ENCODE measurements at places on chromosomes 3 and 15. TPM values are rescaled to one million over a fixed set of nuclear protein-coding genes. Genes with fewer than 3 reads are reported as not detected.

GRCh38 chr3:22360970-22361369 is 610.0 kb upstream of the ZNF385D start:
- no peak overlapping the region for H3K4me3 ChIP-seq
- no peaks in the 10 kb centered on the region for H3K27me3 ChIP-seq
- no peak overlapping the region for H3K27ac ChIP-seq

- no peak overlapping the region for H3K27ac ChIP-seq
- H3K27me3 ChIP-seq = no peaks in the 10 kb centered on the region
- H3K36me3 ChIP-seq = no peaks in the 10 kb centered on the region
- H3K4me1 ChIP-seq = no peaks in the 10 kb centered on the region
- no peak for DNase-seq
- no peak overlapping the region for H3K4me3 ChIP-seq
These were observed 57.3 kb upstream of the OSTN start for GRCh38 chr3:191141728-191142127.

GRCh38 chr15:78866803-78867202 is 5.9 kb upstream of the MORF4L1 start:
- H3K27ac ChIP-seq = no peak overlapping the region
- no peaks in the 10 kb centered on the region for H3K27me3 ChIP-seq
- no peak for DNase-seq
- no peaks in the 10 kb centered on the region for H3K4me1 ChIP-seq

GRCh38 chr3:173733029-173733652 is 335.6 kb downstream of the NLGN1 start:
- no peaks in the 10 kb centered on the region for H3K27me3 ChIP-seq
- H3K36me3 ChIP-seq = no peaks in the 10 kb centered on the region
- H3K4me3 ChIP-seq = no peak overlapping the region
- H3K4me1 ChIP-seq = no peaks in the 10 kb centered on the region

DNA sequence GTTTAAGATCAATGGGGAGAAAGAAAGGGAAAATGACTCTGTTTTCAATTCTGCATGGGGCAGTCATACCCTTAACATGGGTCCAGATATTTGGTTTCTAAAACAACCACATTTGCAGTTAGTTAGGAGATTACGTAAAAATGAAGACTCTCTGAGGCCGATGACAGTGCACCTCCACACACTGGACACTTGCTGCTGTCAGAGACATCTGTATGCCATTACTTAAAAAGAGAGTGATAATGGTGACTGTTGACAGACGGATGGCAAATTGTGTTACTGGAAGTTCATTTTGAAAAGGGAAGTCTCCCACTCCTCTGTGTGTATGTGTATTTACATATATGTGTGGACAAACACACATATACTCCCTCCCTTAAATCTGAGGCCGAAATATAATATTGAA is 304.5 kb upstream of the SEMA6D start:
- no peak overlapping the region for H3K4me3 ChIP-seq
- H3K27me3 ChIP-seq = no peaks in the 10 kb centered on the region
- no peak for DNase-seq
- no peak overlapping the region for H3K27ac ChIP-seq

DNA sequence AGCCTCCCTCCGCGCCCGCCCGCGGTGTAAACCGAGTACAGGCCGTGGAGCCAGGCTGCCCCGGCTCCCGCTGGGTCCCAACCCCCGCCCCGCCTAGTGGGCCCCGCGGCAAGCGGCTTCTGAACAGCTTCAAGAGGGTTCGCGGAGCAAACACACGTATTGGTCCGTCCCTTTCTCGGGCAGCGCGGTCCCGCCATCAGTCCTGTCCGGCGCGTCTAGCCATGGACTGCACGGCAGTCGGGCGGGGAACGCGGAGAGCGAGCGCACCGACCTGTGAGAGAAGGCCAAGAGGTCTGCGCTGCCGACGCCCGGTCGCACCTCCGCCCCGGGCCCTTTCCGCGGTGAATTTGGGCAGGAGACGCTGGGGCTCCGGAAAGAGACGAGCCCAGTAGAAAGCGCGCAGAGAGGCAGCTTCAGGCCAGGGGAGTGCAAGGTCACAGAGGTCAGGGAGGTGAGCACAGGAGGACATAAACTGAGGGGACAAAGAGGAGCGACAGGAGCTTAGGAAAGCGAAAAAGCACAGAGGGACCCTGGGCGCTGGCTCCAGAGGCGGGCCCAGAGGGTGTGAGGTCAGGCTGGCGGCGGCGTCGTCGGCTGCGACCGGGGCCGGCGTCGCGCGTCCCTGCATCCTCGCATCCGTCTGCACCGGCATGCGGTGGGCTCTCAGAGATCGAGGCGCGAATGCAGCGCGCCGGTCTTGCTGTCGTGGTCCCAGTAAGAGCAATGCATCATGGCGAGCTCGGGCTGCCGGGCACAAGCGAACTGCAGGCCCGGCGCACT is 1.8 kb downstream of the FOXL2 start:
- no peak overlapping the region for H3K27ac ChIP-seq
- DNase-seq = no peak
- H3K27me3 ChIP-seq = peaks cover 58% of the 10 kb centered on the region

GRCh38 chr3:13111173-13111872 is 38.1 kb upstream of the IQSEC1 start:
- no peaks in the 10 kb centered on the region for H3K27me3 ChIP-seq
- no peak overlapping the region for H3K4me3 ChIP-seq
- H3K27ac ChIP-seq = peak overlapping the region; percentile 40
- peak; percentile 84 for DNase-seq
- H3K36me3 ChIP-seq = no peaks in the 10 kb centered on the region

DNA sequence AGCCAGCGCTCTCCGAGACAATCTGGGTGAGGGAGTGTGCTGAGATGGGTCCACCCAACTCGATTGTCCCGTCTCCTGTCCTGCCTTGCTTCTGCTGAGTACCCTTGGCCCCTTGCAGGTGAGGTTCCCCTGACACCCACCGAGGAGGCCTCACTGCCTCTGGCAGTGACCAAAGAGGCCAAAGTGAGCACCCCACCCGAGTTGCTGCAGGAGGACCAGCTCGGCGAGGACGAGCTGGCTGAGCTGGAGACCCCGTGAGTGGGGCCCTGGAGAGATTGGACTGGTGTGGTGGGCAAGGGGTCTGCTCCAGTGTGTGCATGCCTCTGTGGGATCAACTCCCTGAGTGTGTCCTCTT is 23.6 kb downstream of the NBEAL2 start:
- no peak overlapping the region for H3K4me3 ChIP-seq
- no peak overlapping the region for H3K27ac ChIP-seq

DNA sequence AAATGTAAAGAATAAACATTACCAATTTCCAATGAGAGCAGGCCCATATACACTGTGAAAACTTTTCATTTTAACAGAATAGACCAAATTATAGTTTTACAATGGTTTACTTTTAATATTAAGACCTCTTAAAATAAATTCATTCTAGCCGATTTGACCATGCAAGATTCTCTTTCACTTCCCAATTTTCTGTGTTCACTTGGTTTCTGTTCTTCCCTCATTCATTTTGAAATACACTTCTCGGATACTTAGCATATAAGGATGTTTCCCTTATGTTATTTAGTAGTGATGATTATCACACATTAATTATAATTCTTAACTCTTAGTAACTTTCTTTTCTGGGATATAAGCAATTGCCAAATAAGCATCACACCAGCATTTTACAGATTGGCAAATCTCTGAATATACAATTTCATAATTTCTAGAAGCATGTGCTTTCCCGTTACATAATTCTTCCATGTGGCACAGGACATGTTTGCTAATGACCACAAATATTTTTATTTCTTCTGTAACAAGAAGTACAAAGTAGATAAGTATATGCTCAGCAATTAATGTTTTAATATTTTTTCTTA is 13.9 kb downstream of the OR5H15 start:
- H3K27me3 ChIP-seq = no peaks in the 10 kb centered on the region
- DNase-seq = no peak
- H3K27ac ChIP-seq = no peak overlapping the region
- no peaks in the 10 kb centered on the region for H3K36me3 ChIP-seq
- no peak overlapping the region for H3K4me3 ChIP-seq

GRCh38 chr3:58659051-58659675 is 7.4 kb downstream of the FAM3D start:
- H3K36me3 ChIP-seq = no peaks in the 10 kb centered on the region
- no peak overlapping the region for H3K27ac ChIP-seq
- DNase-seq = peak; percentile 68
- no peaks in the 10 kb centered on the region for H3K27me3 ChIP-seq
- H3K4me3 ChIP-seq = no peak overlapping the region
- H3K4me1 ChIP-seq = no peaks in the 10 kb centered on the region

DNA sequence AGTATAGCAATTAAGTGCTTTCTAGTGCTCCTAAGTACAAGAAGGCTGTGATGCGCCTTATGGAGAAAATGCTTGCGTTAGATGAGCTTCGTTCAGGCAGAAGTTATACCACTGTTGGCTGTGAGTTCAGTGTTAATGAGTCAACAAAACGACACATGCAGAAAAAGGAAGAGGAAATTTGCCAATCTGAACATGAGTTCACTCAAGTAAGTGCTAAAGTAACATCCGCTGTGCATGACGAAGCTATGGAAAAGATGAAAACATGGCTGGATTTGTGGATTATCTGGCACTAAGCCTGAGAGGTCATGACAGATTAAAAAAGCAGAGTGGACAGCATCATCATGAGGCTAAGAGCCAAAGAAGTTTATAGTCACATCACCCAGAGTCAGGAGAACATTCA is 36.9 kb downstream of the SH3BP5 start:
- H3K4me3 ChIP-seq = no peak overlapping the region
- no peaks in the 10 kb centered on the region for H3K4me1 ChIP-seq
- no peaks in the 10 kb centered on the region for H3K36me3 ChIP-seq
- DNase-seq = no peak
- no peaks in the 10 kb centered on the region for H3K27me3 ChIP-seq

- no peaks in the 10 kb centered on the region for H3K36me3 ChIP-seq
- H3K27ac ChIP-seq = no peak overlapping the region
- H3K4me1 ChIP-seq = no peaks in the 10 kb centered on the region
- no peak overlapping the region for H3K4me3 ChIP-seq
These were observed 55.1 kb downstream of the WDR76 start for GRCh38 chr15:43881944-43882343.

TMC3 gene
- total RNA-seq = 0.23 TPM

SEMA3F gene
- 43.3 TPM for total RNA-seq

SHC4 gene
- 45.0 TPM for total RNA-seq

ASB14 gene
- not detected for total RNA-seq

COX5A gene
- total RNA-seq = 93.3 TPM

SLC28A1 gene
- total RNA-seq = not detected

TRIM42 gene
- total RNA-seq = 1.1 TPM

All from prostate gland (tissue), 2 donors.